Ureter (tissue), 1 donor: ENCODE measurements at places on chromosomes 6 and 20. TPM values are rescaled to one million over a fixed set of nuclear protein-coding genes. Genes with fewer than 3 reads are reported as not detected.

DNA sequence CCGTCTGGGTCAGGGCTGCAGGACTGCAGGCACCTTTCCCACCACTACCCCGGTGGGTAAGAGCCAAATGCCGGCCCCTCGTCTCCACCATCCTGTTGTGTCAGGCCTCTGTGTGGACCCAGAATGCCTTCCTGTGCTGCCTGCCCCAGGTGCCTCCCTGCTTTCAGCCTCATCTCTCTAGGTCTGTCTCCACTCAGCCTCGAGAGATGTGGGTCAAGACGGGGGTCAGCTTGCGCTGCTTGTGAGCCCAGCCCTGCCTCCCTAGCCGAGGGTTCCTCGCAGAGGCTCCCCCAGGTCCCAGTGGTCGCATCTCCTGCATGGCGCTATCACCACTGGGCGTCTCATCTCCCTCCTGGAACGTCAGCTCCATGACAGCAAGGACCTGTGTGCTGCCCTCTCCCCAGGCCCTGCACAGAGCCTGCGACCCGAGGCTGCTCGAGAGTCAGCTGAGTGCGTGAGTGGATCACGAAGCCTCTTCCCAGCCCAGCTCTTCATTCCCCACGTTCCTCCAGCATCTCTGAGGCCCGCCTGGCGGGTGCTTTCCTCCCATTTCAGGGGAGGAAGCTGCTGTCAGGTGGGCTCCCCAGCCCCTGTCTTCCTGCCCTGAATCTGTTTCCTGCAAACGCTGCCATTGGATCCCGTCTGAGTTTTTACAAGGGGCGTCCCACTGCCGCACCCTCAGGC lies 38.7 kb upstream of the ZBP1 start:
- DNase-seq, result peak; percentile 34

Gene NR2E1
- 0.18 TPM for total RNA-seq

GRCh38 chr6:110255211-110255750 lies 75.1 kb downstream of the CDC40 start:
- no peak for DNase-seq

GRCh38 chr20:35551503-35551902 lies 9.6 kb downstream of the ERGIC3 start:
- DNase-seq, result no peak

DNA sequence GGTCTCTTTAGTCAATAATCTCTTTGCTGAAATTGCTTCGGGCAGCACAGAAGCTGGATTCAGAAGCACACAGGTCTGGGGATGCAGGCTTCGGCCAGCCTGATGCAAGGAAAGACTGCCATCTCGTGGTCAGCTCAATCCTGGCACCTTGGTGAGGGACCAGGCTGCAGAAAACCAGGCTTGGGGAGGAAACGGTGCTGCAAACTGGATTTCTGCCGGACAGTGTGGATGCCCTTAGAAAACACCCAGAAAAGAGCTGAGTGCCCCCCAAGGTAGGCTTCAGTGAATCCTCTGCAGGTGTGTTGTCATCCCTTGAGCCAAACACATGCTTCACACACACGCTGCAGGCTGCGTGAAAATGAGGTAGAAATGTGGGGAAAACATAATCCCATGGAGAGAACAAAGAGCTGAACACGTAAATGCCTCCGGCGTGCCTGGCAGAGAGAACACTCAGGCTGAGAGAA lies 89.8 kb upstream of the PAX1 start:
- peak; percentile 64 for DNase-seq

GRCh38 chr6:146999766-147000165 lies 204.5 kb upstream of the STXBP5 start:
- DNase-seq, result no peak

DNA sequence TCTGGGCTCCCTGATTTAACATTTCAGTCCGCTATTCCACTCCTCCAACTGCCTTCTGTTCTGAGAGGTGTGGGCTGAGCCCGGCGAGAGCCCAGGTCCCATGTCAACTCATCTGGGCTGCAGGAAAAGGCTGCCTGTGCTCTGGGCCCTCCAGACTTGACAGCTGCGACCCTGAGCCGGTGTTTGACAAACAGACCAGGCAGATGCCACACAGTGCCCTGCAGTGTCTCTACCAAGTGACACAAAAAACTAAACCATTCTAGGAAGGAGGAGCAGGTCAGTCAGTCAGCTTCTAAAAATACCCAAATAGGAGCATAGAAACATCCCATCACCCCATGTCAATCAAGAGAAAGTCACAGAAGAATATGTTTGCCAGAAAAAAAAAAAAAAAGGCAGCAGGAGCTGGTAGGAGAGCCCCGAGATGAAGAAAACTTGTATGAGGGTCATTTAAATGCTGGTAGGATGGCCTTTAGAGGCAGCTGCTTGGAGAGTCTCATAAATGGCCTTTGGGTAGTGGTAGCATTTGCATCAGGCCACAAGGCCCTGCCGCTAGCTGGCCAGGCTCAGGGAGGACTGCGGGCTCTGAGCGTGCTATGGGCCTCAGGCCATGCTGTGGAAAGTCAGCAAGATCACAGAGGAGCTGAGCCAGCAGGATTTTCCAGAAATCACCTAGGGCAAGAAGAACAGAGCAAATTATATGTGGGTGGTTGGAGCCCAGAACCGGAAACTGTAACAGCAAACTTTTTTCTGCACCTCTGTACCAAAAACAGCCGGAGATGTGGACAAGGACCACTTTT lies 36.6 kb upstream of the GFOD1 start:
- DNase-seq, result no peak

DNA sequence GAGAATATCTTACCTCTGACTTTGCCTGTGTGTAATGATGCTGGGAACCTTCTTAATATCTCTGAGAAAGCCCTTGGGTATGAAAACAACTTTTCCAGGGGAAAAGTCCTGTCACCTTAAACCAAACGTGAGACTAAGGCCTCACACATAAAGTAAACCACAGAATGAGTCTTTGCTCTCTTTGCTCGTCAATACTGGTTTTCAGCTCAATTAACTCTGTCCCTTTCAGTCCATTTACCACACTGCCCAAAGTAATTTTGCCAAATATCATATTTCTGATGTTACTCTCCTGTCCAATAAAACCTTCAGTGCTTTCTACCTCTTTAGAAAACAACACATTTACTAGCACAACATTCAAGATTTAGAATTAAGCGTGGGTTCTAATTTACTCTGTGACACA lies 100.5 kb upstream of the HMGCLL1 start:
- DNase-seq, result no peak

DNA sequence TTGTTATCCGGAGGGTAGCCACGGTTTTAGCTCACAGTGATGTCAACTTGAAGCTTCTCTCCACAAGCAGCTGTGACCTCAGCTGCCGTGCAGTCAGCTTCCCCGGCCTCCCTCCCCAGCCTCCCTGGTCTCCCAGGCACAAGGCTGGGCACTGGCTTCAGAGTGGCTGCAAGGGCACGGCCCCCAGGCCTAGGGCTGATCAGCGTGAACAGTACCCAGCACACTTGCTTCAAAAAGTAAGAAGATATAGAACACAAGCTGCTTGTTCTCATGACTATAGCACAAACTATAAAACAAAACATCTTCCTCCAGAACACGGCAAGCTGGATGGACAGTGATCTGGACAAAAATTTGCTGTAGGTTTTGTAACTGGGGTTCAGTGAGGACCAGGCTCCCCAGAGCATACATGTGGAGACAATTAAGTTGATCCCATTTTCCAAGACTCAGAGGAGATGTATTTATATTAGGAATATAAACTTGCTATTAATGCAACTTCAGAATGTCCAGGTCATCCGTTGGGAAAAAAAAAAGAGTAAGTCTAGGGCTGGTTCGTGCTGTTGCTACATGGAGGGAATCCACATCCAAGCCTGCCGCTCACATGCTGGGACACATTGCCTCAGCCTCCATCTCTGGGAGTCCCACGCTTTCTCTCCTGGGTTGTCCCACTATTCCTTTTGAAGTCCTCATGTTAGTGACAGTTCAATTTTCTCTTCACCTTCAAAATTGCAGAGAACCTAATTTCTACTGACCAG lies 199.4 kb upstream of the THBS2 start:
- no peak for DNase-seq

DNA sequence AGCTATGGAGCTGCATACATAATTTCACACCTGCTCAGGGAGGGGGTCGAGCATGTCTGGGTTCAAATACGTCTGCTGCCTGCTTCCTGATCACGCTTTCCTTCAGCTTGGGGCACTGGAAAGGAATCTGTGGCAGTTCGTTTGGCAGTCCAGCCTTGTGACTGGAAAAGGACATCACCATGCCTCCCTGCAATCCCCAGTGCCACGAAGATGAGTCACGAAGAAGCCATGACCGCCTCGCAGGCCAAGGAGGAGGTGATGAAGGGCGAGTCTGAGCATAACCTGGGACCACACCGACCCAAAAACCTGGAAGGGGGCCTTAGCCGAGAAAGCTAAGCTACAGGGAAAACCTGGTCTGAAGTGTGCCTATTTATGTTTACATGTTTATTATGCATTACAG lies 13.1 kb downstream of the JAG1 start:
- DNase-seq, result no peak

- DNase-seq, result no peak
Observed at GRCh38 chr6:87932361-87932760, 115.3 kb upstream of the SPACA1 start.

DNA sequence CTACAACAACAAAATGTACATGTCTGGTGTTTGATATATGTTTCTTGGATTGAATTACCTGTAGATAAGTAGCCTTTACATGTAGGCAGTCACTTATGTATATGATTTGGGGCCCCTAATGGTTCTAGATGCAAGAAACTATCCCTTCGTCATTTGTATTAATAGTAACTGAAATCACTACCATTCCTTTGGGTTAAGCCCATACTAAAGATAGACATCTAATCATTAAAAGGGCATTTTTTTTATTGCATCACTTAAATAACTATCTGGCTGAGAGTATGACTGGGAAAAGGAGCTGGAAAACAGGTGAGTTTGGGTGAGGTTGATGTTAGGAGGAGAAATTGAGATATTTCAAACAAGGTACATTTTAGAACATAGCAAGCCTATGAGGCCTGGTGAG lies 213.5 kb upstream of the PLN start:
- no peak for DNase-seq

Gene MUC21
- not detected for total RNA-seq
